ENCODE measurements at places on chromosomes 12 and 14.

- DNase-seq: no peak
These were observed 8.0 kb downstream of the PHB2 start for GRCh38 chr12:6962285-6963015.

DNA sequence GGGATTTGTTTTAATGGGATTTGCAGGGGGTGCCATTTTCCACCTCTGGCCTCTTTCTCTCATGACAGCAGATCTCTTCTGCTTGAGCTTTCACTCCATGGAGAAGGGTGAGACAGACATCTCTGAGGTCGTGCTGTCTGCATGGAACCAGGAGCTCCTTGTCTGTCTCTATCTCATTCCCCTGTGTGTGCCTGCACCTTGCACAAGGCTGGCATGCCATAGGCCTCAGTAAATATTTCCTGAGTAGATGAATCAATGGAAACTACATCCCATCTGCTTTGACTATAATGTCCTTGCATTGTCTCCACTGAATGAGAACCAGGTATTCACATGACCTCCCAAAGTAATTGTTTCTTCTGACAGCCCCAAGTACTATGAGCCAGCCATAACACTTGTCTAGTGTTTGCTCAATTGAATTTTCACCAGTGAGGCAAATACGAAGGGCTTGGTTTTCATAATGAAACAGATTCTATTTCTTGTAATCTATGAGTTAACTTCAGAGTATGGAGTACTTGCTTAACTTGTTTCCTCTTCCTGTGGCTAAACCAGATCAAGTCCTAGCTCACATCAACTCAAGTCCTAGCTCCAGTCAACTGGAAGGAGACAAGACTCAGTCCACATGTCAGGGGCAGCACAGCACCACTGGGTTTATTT is 32.3 kb downstream of the KCNK13 start:
- no peak for DNase-seq

- no peak for DNase-seq
These were observed 12.0 kb upstream of the SLCO1B3 start for GRCh38 chr12:20798554-20798953.

- DNase-seq: peak; percentile 0
These were observed 40.4 kb upstream of the PPP2R5C start for GRCh38 chr14:101721111-101721510.

- DNase-seq: no peak
These were observed 153.8 kb upstream of the KRR1 start for GRCh38 chr12:75665216-75665615.

Measured in effector memory CD8-positive, alpha-beta T cell (primary cell).